Natural killer cell (primary cell): ENCODE measurements at places on chromosomes 16 and 17. TPM values are rescaled to one million over a fixed set of nuclear protein-coding genes. Genes with fewer than 3 reads are reported as not detected.

The CSH1 gene
- not detected for total RNA-seq

DNA sequence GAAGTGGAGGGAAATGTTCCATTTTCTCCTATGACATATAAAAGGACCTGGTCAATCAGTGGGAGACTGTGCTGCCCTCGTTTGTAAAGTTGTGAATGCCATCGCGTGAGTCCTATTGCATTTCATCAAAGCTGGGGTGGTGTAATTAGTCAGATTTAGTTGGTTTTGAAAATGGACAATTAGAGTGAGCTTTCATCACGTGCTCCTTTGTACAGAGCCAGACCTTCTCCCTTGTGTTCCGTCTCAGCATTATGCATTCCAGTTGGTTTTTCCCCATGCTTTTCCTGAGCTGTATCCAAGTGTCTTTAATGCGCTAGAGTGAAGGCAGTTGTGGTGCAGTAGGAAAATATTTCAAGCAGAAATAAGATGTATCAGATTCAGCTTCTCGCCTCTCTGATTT is 10.4 kb downstream of the SEC14L1 start:
- no peak overlapping the region for H3K27ac ChIP-seq
- peaks cover 4% of the 10 kb centered on the region for H3K4me1 ChIP-seq
- no peak for DNase-seq
- H3K36me3 ChIP-seq = peaks cover 49% of the 10 kb centered on the region

DNA sequence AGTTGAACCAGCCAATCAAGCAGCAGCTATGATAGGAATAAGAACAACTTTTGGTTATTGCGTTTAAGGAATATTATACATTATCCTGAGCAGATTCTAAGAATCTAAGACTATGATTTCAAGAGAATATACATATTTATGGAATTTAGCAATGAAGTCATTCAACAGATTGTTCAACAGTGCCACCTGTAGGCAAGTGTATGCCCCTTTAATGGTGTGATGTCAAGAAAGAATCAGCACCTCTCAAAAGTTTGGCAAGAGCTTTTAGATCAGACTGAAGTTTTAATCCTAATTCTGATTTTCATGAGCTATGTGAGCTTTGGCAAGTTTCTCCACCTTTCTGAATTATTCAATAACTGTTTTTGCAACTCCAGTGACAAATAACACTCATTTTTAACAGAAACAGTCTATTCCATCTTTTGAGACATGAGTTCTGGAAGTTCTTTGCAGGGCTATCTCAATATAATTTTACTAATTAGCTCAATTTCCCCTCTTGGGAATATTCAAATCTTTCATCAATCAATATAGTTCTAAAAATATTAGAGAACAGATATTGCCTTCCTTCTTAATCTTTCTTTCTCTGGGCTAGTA is 474.3 kb upstream of the TOM1L1 start:
- H3K36me3 ChIP-seq = no peaks in the 10 kb centered on the region
- no peak for DNase-seq
- H3K4me1 ChIP-seq = no peaks in the 10 kb centered on the region
- no peaks in the 10 kb centered on the region for H3K27me3 ChIP-seq
- H3K27ac ChIP-seq = no peak overlapping the region
- no peak overlapping the region for H3K4me3 ChIP-seq

The ITGB4 gene
- total RNA-seq = 0.68 TPM

DNA sequence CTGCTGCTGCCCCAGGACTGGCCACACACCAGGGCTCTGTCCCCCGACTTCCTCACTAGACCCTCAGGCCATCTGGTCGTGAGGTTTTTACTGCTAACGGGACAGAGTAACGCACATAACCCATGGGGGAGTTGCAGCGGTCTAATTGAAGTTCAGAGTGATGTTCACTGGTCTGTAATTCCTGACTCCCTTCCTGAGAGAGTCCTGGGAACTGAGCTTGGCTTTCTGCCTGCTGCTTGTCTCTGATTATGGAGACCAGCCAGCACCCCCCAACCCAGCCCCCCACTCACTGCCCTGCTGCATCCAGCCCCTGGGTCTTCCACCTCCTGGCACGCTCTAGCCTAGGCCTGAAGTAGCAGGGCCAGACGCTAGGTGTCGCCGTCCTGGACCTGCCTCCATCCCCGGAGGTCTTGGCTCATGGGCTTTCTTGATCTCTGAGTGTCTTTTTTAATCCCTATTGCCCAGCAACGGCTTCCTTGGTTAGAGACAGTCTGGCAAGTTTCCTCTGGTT is 192.9 kb downstream of the CCDC182 start:
- H3K27ac ChIP-seq = peak overlapping the region; percentile 64
- no peak for DNase-seq
- H3K27me3 ChIP-seq = no peaks in the 10 kb centered on the region
- no peak overlapping the region for H3K4me3 ChIP-seq

The TPSB2 gene
- total RNA-seq = not detected

The TERB1 gene
- 1.0 TPM for total RNA-seq

- no peak for DNase-seq
- no peak overlapping the region for H3K4me3 ChIP-seq
- H3K27me3 ChIP-seq = no peaks in the 10 kb centered on the region
- no peak overlapping the region for H3K27ac ChIP-seq
Observed at GRCh38 chr17:37318931-37319594, 56.7 kb upstream of the C17orf78 start.

The PRSS53 gene
- 7.4 TPM for total RNA-seq

DNA sequence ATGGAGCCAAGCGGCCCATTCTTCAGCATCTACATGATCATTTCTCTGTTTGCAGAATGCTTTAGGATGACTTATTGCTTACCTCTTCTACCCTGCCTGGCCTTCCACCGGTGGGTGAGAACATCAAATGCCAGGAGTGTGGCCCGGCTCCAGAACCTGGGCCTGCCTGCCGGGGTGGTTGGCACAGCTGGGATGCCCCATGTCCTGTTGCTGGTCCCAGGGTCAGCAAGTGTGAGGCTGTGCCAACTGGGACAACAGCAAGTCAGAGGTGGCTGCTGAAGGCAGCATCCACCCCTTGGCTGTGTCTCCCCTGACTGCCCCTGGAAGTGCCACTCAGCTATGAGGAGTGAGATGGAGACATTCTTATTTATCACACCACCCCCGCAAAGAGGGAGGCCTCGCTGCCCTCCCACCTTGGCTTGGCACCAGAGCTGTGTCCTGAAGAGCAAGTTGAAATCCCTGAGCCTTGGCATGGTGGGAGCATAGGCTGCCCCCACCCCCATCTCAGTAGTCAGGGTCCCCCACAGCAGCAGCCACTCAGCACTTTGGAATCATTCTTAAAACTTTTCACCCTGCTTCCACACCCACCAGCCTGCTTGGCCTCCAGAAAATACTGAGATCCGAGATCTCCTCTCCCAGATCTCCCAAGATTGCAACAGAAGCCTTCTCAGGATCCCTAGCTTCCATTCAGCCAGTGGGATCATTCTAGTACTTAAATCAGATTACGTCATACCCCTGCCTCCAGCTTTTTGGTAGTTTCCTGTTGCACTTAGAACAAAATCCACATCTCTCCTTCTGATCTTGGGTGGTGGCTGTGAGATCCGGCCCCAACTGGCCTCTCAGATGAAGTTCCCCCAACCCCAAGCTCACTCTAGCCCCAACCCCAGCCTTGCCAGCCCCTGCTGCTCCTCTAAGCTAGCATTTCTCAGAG is 127.5 kb downstream of the SOCS1 start:
- H3K27ac ChIP-seq = peak overlapping the region; percentile 30
- peaks cover 14% of the 10 kb centered on the region for H3K4me1 ChIP-seq
- peaks cover 16% of the 10 kb centered on the region for H3K36me3 ChIP-seq
- H3K4me3 ChIP-seq = no peak overlapping the region
